Motor neuron (in vitro differentiated cells): ENCODE measurements at places on chromosomes 5 and 9. TPM values are rescaled to one million over a fixed set of nuclear protein-coding genes. Genes with fewer than 3 reads are reported as not detected.

The CCDC183 gene
- 2.6 and 2.9 TPM in 2 replicates for total RNA-seq

The AQP7 gene
- total RNA-seq: 0.15 TPM in 1 of 2 replicates, not detected in the other

The PCSK1 gene
- 0.30 and 0.38 TPM in 2 replicates for total RNA-seq

The WDR38 gene
- total RNA-seq: not detected in 2 replicates

The TLX3 gene
- not detected in 2 replicates for total RNA-seq

The SH3GLB2 gene
- total RNA-seq: 32.4 and 36.8 TPM in 2 replicates

The PRLR gene
- 1.9 and 3.3 TPM in 2 replicates for total RNA-seq

The IFT74 gene
- total RNA-seq: 19.5 and 20.0 TPM in 2 replicates

The ENTREP1 gene
- 0.51 and 0.97 TPM in 2 replicates for total RNA-seq

The SYNPO gene
- 0.27 and 0.50 TPM in 2 replicates for total RNA-seq

The C6 gene
- total RNA-seq: 0.28 TPM in 1 of 2 replicates, not detected in the other

The NRARP gene
- total RNA-seq: 2.0 and 3.6 TPM in 2 replicates

The F2RL2 gene
- total RNA-seq: 2.2 and 5.5 TPM in 2 replicates

The GRM6 gene
- total RNA-seq: 0.11 and 0.19 TPM in 2 replicates

The GMCL2 gene
- total RNA-seq: 0.24 TPM in 1 of 2 replicates, not detected in the other

The CBY3 gene
- 1.0 and 2.1 TPM in 2 replicates for total RNA-seq

The HAPLN1 gene
- 10.5 and 13.9 TPM in 2 replicates for total RNA-seq

The MZB1 gene
- total RNA-seq: 0.18 and 0.62 TPM in 2 replicates

The SIT1 gene
- not detected in 2 replicates for total RNA-seq

The TMED9 gene
- total RNA-seq: 77.2 and 99.5 TPM in 2 replicates

The GCNT4 gene
- total RNA-seq: 0.27 and 0.42 TPM in 2 replicates

The TRIM36 gene
- 57.9 and 58.1 TPM in 2 replicates for total RNA-seq

The PPP2R2B gene
- 71.5 and 75.1 TPM in 2 replicates for total RNA-seq
